Activated CD4-positive, alpha-beta T cell treated with anti-CD3 and anti-CD28 coated beads, Interleukin-2, amount 10 ng/mL, durations not matched to agents 7 days and 5 days (primary cell): ENCODE measurements at places on chromosomes 1 and 21.

DNA sequence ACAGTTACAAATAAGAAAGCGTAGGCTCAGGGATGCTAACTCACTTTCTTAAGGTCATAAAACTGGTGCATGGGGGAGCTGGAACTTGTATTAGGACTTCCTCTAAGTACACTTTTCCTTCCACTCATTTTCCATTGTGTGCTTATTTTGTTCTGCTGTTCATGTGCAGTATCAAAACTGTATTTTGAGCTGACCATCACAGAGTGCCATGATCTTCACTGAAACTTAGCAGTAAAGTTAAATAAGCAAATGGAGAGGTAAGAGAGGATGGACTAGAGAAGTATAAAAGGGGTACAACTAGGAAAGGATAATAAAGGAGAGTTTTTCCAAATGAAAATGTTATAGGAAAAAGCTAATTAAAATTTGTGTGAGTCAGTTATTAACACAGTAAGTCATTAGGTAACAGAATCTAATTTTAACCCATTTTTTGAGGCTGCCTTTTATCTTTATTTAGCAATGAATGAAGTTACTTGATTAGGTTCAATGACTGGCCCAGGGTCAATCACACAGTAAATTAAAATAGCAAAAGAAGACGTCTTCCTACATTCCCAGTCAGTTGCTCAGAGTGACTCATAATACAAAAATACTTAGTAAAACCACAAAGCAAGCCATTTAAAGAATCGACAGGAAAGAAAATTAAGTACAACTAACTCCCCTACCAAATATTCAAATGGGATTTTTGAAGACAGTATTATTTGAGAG lies 165.8 kb upstream of the C1orf105 start:
- DNase-seq: no peak

- no peak for DNase-seq
These were observed 15.2 kb downstream of the CDK18 start for GRCh38 chr1:205519541-205520131.

DNA sequence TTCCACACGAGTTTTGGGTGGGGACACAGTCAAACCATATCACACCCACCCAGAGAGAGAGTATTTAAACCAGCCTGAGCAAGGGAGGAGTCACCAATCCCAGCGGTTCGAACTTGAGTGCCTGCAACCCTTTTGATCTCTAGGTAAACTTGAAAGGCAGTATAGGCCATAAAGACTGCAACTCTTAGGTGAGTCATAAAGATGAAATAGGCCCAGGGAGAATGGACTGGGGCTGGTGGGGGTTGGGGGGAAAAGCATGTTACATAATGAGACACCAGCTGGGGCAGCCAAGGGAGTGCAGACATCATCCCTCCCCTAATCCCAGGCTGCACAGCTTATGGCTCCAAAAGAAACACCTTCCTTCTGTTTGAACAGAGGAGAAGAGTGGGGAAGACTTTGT lies 99.8 kb upstream of the LHX8 start:
- DNase-seq: no peak

DNA sequence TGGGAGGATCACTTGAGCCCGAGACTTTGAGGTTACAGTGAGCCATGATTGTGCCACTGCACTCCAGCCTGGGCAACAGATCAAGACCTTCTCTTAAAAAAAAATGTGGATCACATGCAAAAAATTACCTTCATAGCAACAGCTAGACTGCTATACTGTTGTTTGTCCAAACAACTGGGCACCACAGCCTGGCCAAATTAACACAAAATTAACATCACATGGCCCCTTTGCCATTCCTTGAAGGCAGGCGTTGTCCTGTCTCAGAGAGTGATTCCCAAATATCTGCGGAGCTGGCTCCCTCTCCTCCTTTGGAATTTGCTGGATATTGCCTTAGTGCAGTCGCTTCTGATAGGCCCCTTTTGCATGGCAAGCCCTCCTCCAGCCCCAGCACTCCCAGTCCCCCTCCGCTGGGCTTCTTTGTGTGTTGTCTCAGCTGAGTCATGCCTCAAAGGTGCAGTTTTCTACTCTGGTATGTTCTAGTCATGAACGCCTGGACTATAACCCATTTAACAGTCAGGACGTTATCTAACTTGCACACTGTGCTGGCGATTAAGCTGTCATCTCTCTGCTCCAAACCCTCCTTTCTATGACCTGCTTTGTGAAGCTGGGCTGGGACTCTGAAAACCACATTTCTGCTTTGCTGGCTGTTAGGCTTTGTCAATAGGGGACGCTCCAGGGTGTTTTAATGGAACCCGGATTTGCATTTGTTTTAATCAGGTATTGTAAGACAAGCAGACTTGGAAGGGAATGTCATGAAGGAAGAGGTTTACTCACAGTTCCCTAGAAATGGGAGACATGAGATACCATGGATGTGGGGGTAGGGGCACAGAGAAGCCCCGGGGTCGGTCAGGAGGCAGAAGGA lies 20.1 kb upstream of the HPCAL4 start:
- DNase-seq: no peak

- no peak for DNase-seq
These were observed 38.3 kb upstream of the F3 start for GRCh38 chr1:94579876-94580294.

DNA sequence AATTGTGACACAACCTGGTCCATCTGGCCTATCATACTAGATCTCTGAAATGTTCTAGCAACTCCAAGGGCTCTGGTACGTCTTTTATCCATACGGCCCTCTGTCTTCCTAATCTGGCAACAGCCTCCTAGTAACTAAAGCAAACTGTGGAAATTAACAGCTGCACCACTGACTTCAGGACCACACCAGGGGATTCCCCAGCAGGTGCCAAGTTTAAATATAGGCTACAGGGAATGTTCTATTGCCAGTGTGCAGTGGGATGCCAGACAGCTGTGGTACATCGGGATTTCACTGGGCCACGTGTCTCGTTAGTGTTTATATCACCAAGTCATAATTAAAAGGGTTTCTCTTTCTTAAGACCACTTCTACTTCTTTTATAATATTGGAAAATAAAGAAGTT lies 94.3 kb downstream of the RGS2 start:
- DNase-seq: no peak

DNA sequence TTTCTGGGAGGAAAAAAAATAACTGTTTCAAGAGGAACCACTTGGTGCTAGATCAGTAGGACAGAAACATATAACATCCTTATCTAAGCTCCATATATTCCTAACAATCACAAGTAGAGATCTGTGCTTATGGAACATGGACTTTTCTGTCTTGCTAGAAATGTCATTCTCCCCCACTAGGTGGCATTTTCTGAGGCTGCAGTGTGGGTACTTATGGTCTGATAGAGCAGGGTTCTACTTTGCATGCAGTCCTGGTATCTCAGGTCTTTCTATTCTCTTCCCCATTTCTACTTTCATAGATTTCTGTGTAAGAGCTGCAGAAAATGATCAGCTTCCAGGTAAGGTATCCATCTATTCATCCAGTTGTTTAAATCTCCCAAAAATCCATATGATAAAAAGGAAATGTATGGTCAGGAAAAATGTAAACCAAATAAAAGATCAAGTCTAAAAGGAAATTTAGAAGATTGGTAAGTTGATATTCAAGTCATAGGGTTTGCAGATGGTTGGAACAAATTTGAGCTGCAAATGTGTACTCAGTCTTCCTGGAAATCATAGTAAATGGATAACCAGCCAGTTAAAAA lies 1.5 kb downstream of the ZNF684 start:
- peak; percentile 40 for DNase-seq

DNA sequence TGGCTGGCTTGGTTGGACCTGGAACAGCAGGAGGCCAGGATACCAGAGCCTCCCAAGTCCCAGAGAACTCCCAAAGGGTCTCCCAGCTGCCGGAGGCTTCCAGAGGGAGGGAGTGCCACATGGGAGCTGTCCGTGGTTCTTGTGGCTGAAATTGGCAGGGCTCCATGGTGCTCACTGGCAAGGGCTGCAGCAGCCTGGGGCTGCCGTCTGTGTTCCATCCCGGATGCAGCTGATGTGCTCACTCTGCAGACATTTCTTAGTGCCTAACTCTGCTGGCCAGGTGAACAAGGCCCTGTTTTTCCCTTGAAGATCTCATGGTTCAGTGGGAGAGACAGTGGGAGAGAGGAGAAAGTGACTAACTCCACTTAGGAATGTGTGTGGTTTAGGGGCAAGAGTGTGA lies 261.1 kb downstream of the CAMTA1 start:
- no peak for DNase-seq

DNA sequence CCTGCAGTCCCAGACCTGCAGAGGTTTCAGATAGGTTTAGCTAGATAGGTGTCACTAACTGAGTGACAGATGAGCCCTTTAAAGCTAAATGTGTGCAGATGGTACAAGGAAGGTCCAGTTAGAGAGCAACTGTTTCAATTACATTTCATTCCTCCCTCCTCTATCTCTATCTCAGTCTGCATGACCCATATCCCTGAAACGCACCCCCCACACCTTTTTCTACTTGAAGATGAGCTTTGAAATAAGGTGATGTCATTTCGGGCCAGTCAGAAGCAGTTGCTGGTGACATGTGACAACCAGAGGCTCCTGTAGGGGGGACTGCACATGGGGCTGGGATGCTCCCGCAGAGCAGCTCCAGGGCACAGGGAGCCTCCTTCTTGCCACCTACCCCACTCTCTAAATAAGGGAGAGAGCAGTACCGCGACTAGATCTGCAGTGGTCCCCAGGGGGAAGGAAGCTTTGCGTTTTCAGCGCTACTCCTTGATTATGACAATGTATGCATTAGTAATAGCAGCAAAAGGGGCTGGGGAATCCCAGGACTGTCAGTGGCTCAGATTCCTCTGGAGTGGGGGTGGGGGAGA lies 4.3 kb downstream of the ATP8B2 start:
- DNase-seq: peak; percentile 32

DNA sequence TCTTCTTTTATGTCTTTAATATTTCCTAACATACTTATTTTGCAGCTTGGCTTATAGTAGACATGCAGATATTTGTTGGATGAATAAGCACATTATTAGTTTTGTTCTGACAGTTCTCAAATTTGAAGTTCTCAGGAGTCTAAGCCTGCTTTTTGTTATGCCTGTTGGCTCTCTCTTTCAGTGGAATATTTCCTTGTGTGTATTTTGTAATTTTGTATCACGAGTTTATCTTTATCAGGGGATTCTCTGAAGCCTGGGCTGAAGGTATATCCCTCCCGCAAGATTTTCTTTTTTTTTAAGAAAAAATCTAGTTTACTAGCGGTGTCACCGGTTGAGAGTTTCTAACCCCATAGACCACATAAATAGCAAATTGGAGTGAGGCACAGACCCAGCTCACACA lies 105.9 kb downstream of the RGL1 start:
- DNase-seq: no peak

GRCh38 chr1:29004798-29005197 lies 90.4 kb downstream of the EPB41 start:
- no peak for DNase-seq

- no peak for DNase-seq
These were observed 64.8 kb downstream of the MYOM3 start for GRCh38 chr1:24047110-24047477.

- no peak for DNase-seq
These were observed 164.1 kb upstream of the POGK start for GRCh38 chr1:166675213-166675612.

GRCh38 chr1:53379662-53380002 lies 51.8 kb upstream of the LRP8 start:
- no peak for DNase-seq

DNA sequence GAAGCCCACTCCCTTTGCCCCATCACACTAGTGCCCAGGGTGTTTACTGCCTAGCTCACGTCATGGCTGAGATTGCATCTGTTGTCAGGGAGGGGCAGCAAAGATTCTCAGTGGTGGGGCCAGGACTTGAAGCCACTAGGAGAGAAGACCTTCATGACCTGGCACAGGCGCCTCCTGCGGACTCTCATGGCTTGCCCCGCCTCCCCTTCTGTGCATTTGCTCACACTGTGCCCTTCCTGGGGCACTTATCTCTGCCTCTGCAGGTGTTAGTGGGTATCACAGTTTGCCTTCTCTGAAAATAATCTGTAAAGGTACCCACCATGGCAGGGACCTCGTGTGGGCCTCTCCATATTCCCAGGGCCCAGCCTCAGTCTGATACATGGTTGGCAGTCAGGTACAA lies 20.1 kb downstream of the PTPRU start:
- DNase-seq: no peak

DNA sequence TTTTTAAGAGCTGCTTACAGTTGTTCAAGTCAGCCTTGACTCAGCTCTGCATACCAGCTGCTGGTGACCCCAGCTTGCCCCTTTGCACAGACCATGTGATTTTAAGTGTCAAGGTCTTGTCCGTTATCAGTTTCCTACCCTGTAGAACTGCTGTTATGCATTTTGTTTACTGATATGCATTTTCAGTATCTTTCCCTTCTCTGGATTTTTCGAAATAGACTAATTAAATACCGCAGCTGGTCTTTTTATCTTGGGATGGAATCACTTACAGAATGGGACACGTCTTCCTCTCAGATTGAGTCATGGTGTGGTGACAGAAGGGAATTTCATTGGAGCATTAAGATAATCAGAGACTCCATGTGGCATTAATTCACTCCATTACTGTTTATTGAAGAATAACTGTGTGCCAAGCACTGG lies 145.6 kb downstream of the FMN2 start:
- DNase-seq: no peak

GRCh38 chr1:65146908-65147423 lies 1.0 kb upstream of the AK4 start:
- no peak for DNase-seq

GRCh38 chr1:54222711-54223110 lies 22.7 kb downstream of the MRPL37 start:
- DNase-seq: no peak

DNA sequence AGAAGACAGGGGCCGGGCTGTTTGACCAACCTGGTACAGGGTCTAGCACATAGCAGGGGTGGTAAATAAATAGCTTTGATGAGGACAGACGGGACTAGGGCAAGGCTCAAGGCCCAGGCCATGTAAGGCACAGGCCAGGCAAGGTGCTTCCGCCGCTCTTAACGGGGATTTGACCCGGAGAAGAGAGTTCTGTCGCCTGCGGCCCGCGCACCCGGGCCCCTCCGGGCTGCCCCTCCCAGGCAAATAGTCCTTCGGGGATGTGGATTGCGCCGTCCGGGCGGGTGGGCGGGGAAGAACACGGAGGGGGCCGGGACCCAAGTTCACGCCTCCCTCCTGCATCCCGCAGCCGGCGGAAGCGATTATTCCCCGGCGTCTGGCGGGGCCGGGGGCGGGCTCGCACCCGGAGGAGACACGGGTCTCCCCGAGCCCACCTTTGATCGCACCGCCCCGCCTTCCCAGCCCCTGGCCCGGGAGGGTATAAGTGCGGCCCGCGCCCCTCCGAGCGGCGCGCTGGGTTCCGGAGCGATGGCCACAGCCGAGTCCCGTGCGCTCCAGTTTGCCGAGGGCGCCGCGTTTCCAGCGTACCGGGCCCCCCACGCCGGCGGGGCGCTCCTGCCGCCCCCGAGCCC lies at the start of gene MIXL1:
MIXL1 (plus strand) TSS at position 508 of the 629 bp plus-strand sequence; CDS start at position 526, 18 bp downstream.
- DNase-seq: no peak

- DNase-seq: no peak
These were observed 12.7 kb upstream of the WDR26 start for GRCh38 chr1:224447251-224447650.
